ENCODE measurements at places on chromosomes 5 and 9. TPM values are rescaled to one million over a fixed set of nuclear protein-coding genes. Genes with fewer than 3 reads are reported as not detected.
A peak's percentile ranks its signal among the peaks of the same experiment; 100 is the strongest.

- H3K4me3 ChIP-seq, result no peak overlapping the region
- no peak overlapping the region for H3K27ac ChIP-seq
- H3K36me3 ChIP-seq, result no peaks in the 10 kb centered on the region
- H3K27me3 ChIP-seq, result no peaks in the 10 kb centered on the region
These were observed 208.9 kb downstream of the PDE4D start for GRCh38 chr5:59684388-59685190.

DNA sequence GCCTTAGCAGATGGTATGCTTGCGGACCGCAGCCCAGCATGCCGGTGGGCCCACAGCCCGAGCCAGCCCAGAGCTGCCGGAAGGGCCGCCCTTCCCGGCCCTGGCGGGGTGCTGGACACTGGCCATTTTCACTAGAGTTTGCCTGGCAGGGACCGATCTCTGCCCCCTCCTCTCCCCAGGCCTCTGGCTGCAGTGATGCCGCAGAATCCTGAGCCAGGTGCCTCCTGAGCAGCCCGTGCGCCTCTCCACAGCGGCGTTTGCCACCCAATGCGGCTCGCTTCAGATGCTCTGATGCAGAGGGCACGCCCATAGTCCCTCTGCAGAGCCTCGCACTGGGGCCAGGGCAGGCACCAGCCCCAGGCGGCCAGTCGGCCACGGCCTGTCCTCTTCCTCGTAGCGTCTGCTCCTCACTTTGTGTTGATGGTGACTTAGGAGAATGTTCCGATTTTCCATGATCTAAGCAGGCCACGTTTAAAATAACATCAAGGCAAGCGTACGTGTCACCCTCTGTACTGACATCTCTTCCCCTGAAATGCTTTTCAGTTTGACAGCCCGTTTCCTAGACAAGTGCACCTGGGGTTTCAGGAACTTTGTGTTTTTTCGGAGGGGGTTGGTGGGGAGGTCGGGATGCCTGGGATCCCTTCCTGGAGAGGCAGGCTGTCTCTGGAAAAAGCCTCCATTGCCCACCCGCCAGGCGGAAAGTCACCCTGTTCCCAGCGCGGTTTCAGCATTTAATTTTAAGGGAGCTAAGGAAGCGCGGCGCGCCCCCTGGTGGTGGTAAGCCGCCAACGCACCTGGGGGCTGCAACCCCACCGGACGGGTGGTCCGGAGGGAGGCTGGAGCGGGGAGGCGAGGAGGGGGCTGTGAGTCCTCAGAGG lies 29.8 kb upstream of the HMCN2 start:
- H3K27ac ChIP-seq, result no peak overlapping the region
- no peak for DNase-seq
- no peak overlapping the region for H3K4me3 ChIP-seq
- peaks cover 16% of the 10 kb centered on the region for H3K36me3 ChIP-seq
- no peaks in the 10 kb centered on the region for H3K27me3 ChIP-seq

The KIF27 gene
- 1.6 TPM for polyA plus RNA-seq

DNA sequence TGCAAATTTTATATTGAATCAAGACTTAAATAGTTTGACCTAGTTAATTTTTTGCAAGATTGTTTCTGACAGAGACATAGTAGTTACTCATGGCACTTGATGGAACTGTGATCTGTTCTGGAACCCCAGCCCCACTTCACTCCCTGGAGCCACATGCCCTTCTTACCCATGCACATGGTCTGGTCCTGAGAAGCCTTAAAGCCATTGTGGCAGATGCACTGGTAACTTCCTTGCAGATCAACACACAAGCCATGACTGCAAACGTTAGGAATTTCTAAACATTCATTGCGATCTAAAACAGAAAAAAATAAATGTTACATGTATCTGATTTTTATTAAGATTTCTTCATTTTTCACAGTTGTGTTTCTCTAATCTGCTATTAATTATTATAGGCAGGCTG lies 221.2 kb downstream of the SLC12A2 start:
- H3K36me3 ChIP-seq, result peaks cover 6% of the 10 kb centered on the region
- no peak overlapping the region for H3K4me3 ChIP-seq
- H3K27me3 ChIP-seq, result no peaks in the 10 kb centered on the region
- DNase-seq, result no peak

- no peak overlapping the region for H3K27ac ChIP-seq
- peaks cover 4% of the 10 kb centered on the region for H3K4me1 ChIP-seq
- H3K27me3 ChIP-seq, result no peaks in the 10 kb centered on the region
- no peak for DNase-seq
- no peak overlapping the region for H3K4me3 ChIP-seq
These were observed 10.6 kb upstream of the EXOC3 start for GRCh38 chr5:432201-432927.

DNA sequence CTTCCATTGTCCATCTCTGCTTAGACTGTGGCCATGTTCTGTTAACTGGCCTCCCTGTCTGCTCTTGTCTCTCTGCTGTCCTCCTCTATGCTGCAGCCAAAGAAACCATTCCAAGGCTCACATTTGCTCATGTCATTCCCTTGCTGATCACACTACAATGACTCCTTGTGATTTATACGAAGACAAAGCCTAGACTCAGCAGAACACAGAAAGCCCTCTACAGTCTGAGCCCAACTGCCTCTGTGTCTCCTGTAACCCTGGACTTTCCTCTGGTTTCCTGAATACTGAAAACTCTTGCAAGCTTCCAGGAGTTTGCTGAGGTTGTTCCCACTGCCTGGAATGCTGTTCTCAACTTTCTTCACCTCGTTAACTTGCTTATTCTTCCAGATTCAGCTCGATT lies 191.8 kb downstream of the TMEM38B start:
- no peaks in the 10 kb centered on the region for H3K36me3 ChIP-seq
- no peak overlapping the region for H3K27ac ChIP-seq
- no peaks in the 10 kb centered on the region for H3K4me1 ChIP-seq
- no peak for DNase-seq
- no peak overlapping the region for H3K4me3 ChIP-seq
- H3K27me3 ChIP-seq, result no peaks in the 10 kb centered on the region

DNA sequence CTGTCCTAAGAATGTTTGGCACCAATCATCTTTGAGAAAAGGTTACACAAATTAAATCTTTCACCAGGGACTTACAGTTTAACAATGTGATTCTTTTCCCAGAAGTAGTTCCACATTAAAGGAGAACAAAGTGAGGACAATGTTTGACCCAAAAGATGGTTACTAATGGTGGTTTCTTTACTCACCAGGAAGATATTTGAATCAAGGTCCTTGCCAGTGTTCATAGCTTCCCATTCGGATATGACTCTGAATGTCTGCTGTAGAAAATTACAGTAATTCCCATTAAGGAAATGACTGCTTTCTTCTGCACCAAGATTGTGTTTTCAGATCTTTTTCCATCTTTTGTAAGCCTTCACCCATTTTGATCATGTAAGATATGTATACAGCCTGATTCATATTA lies 114.6 kb upstream of the ADAMTSL1 start:
- H3K4me1 ChIP-seq, result no peaks in the 10 kb centered on the region
- no peak overlapping the region for H3K27ac ChIP-seq
- H3K4me3 ChIP-seq, result no peak overlapping the region
- H3K36me3 ChIP-seq, result no peaks in the 10 kb centered on the region
- DNase-seq, result no peak
- no peaks in the 10 kb centered on the region for H3K27me3 ChIP-seq

GRCh38 chr9:71571186-71571585 lies 197.1 kb downstream of the CEMIP2 start:
- DNase-seq, result no peak
- no peaks in the 10 kb centered on the region for H3K36me3 ChIP-seq
- no peaks in the 10 kb centered on the region for H3K27me3 ChIP-seq
- no peak overlapping the region for H3K27ac ChIP-seq

DNA sequence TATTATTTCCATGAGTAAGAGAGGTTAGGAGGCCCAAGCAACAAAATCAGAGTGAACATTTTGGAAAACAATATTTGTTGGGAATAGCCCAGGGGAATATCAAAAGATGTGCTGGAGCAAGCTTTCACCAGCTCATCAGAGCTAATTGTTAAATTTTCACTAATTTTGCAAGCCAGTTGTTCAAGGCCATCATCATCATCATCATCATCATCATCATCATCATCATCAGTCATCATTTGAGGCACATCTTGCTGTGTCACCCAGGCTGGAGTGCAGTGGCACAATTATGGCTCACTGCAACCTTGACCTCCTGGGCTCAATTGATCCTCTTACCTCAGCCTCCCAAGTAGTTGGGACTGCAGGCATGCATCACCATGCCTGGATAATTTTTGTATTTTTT lies 350.5 kb upstream of the MEF2C start:
- DNase-seq, result no peak
- no peaks in the 10 kb centered on the region for H3K4me1 ChIP-seq
- H3K4me3 ChIP-seq, result no peak overlapping the region
- H3K27me3 ChIP-seq, result no peaks in the 10 kb centered on the region
- H3K36me3 ChIP-seq, result no peaks in the 10 kb centered on the region
- no peak overlapping the region for H3K27ac ChIP-seq

DNA sequence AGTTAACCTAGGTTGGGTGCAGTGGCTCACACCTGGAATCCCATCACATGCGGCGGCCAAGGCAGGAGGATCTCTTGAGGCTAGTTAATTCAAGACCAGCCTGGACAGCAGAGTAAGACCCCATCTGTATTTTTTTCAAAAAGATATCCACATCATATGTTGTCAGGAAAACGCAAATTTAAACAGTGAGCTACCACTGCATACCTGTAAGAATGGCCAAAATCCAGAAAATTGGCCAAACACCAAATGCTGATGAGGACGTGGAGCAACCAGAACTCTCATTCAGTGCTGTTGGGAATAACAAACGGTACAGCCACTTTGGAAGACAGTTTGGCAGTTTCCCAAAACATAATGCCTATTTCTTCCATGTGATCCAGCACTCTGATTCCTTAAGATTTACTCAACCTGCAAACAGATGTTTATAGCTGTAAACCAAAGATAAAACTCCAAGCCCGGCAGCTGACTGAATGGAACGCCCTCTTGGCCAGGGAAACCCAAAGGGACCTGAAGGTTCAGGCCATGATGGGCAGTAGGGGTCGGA lies 12.4 kb downstream of the CEL start:
- H3K4me1 ChIP-seq, result peaks cover 6% of the 10 kb centered on the region

The BHMT2 gene
- not detected for polyA plus RNA-seq

- H3K4me1 ChIP-seq, result no peaks in the 10 kb centered on the region
- no peak overlapping the region for H3K4me3 ChIP-seq
- no peak overlapping the region for H3K27ac ChIP-seq
- DNase-seq, result no peak
- no peaks in the 10 kb centered on the region for H3K27me3 ChIP-seq
These were observed 141.9 kb downstream of the SPATA31D1 start for GRCh38 chr9:82130331-82131042.

DNA sequence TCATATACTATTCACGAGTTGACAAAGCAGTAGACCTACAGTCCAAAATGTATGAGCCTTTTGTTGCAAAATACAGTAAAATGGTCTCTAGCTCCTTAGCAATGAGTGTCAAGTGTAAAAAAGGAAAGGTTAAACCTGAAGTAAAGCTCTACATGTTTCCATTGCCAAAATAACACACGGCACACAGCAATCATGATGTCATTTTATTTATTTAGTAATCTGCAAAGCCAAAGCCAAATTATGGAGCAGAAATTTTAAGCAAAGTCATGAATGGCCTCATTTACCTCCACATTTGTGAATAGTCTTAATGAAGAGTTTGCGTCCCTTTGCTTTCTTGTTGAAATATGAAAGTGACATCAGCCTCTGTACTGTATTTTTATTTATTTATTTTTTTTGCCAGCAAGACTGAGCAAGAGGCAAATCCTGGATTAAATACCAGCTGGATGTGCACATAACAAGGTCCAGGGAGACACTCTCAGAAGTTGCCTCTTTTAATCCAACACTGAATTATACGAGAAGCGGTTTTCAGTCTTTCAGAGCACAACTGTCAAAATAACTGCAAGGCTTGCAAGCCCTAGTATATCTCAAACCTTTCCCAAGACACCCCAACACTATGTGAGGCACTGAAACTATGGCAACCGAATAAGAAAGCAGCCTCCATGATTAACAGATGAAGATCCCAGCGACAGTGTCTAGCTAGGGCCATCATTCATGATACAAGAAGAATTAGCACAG lies 9.7 kb downstream of the SEMA6A start:
- H3K27ac ChIP-seq, result no peak overlapping the region
- DNase-seq, result no peak
- H3K4me3 ChIP-seq, result no peak overlapping the region
- peaks cover 10% of the 10 kb centered on the region for H3K27me3 ChIP-seq
- no peaks in the 10 kb centered on the region for H3K36me3 ChIP-seq
- H3K4me1 ChIP-seq, result no peaks in the 10 kb centered on the region

DNA sequence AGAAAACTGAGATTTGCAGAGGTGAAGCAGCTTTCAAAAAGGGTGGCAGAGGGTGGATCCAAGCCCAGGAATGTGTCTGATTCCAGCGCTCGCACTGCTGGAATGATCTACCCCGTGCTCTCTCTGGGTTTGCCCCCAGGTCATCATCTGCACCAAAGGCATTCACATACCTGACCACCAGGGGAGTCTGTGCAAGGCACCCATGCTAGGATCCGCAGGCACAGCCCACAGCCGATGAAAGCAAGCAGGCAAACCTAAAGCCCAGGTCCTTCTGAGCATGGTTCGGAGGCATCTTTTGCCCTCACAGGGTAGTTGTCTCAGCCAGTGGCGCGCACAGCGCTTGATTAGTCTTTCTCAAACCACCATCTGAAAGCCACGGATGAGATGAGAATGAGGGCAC lies 56.6 kb downstream of the TEK start:
- H3K36me3 ChIP-seq, result no peaks in the 10 kb centered on the region
- no peaks in the 10 kb centered on the region for H3K4me1 ChIP-seq
- no peak overlapping the region for H3K27ac ChIP-seq
- no peak for DNase-seq

The CDX1 gene
- not detected for polyA plus RNA-seq

The PCDHB13 gene
- 0.07 TPM for polyA plus RNA-seq

- no peak overlapping the region for H3K27ac ChIP-seq
- DNase-seq, result no peak
- no peaks in the 10 kb centered on the region for H3K36me3 ChIP-seq
- H3K4me1 ChIP-seq, result no peaks in the 10 kb centered on the region
These were observed 216.8 kb upstream of the TBC1D2 start for GRCh38 chr9:98472216-98472615.

DNA sequence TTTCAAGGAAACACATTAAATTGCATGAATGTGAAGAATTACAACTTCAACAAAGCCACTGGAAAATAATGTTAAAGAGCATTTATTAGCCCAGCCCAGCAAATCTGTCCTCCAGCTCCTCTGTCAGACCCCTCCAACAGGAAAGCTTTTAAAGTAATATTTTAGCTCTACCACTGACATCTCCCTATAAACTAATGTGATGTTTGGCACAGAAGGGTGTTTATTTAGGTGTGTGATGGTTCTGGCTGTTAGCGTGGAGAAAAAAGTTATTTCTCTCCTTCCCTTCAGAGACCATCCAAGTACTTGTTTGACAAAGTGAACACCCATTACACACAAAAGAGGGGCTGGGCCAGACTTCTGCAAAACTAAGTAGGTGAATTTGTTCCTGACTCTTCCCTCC lies 111.9 kb upstream of the TARS1 start:
- no peak for DNase-seq
- no peaks in the 10 kb centered on the region for H3K36me3 ChIP-seq
- H3K27me3 ChIP-seq, result no peaks in the 10 kb centered on the region
- no peak overlapping the region for H3K4me3 ChIP-seq

The BTNL3 gene
- polyA plus RNA-seq, result not detected

The RABEPK gene
- 29.7 TPM for polyA plus RNA-seq

GRCh38 chr5:132962429-132963021 lies 909 bp downstream of the AFF4 start:
- DNase-seq, result no peak
- H3K27ac ChIP-seq, result peak overlapping the region; percentile 98

The STK32A gene
- polyA plus RNA-seq, result not detected

All from keratinocyte (primary cell).